Right hindlimb (tissue), 1 donor: ENCODE measurements at places on chromosomes 16 and 17.

- DNase-seq = no peak
Observed at GRCh38 chr16:87959391-87959990, 8.3 kb downstream of the BANP start.

- peak; percentile 38 for DNase-seq
Observed at GRCh38 chr16:78796221-78796866, 696.9 kb downstream of the WWOX start.

DNA sequence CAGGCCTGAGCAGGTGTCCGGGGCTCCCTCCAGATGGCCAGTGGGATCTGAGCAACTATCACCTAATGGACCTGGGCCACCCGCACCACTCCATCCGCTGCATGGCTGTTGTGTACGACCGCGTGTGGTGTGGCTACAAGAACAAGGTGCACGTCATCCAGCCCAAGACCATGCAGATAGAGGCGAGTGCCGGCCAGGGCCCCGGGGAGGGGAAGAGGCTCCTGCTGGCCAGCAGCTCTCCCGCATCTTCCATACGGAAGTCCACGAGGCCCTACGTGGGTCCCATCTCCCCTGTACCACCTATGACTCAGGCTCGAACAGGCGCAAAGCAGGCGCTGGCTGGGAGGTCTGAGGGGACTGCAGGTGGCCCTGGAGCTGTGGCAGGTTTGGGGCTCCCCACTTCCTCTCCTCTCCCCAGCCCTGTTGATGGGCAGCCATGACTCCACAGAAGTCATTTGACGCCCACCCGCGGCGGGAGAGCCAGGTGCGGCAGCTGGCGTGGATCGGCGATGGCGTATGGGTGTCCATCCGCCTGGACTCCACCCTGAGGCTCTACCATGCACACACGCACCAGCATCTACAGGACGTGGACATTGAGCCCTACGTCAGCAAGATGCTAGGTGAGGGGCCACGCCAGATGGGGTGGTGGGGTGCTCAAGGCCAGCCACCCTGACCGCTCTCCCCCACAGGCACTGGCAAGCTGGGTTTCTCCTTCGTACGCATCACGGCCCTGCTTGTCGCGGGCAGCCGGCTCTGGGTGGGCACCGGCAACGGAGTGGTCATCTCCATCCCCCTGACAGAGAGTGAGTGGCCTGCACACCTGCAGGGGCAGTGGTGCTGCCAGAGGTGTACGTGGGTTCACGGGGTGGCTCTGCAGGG is 4.0 kb downstream of the NME3 start:
- DNase-seq = no peak

DNA sequence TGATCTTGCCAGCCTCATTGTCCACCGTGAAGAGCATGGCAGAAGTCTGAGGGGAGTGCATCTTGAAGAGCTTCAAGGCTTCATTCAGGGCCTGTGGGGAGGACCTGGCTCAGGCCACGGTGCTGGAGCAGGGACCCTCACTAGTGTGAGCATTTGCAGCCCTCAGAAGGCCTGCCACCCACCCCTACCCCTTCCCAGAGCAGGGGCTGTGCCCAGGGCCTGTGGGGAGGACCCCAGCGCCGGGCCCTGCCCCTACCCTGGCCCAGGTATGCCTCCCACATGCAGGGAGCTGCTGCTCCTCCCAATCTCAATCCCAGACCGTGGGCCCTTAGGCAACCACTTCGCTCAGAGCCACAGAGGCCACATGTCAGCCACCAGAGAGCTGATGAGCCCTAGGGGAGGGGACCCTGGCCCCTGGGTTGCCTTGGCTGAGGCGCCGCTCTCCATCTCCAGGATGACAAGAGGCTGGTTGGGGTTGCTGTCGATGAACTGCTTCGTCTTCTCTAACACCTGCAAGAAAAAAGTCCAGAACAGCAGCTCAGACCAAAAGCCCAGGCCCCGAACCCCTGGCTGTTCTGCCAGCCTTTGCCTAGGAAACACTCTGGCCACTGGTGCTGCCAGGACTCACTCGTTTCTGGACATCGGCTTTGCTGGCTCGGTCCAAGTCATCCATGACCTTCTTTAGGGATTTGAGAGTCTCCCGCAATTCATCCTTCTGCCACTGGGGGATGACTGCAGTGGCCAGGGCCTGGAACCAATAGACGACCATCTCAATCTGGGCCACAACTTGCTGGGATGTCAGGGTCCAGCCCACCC is 1.8 kb upstream of the EXOSC6 start:
- no peak for DNase-seq

- peak; percentile 27 for DNase-seq
Observed at GRCh38 chr16:80570106-80570478, 29.3 kb downstream of the DYNLRB2 start.

- DNase-seq = no peak
Observed at GRCh38 chr16:78703936-78704335, 604.5 kb downstream of the WWOX start.

GRCh38 chr17:73072219-73072962 is 20.1 kb downstream of the SLC39A11 start:
- peak; percentile 43 for DNase-seq

DNA sequence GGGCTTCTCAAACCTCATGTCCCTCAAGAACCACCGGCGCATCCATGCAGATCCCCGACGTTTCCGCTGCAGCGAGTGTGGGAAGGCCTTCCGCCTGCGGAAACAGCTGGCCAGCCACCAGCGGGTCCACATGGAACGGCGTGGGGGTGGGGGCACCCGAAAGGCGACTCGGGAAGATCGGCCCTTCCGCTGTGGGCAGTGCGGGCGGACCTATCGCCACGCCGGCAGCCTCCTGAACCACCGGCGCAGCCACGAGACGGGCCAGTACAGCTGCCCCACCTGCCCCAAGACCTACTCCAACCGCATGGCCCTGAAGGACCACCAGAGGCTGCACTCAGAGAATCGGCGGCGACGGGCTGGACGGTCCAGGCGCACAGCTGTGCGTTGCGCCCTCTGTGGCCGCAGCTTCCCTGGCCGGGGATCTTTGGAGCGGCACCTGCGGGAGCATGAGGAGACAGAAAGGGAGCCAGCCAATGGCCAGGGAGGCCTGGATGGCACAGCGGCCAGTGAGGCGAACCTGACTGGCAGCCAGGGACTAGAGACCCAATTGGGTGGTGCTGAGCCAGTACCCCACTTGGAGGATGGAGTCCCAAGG is 5.9 kb downstream of the ZNF646 start:
- DNase-seq = no peak

DNA sequence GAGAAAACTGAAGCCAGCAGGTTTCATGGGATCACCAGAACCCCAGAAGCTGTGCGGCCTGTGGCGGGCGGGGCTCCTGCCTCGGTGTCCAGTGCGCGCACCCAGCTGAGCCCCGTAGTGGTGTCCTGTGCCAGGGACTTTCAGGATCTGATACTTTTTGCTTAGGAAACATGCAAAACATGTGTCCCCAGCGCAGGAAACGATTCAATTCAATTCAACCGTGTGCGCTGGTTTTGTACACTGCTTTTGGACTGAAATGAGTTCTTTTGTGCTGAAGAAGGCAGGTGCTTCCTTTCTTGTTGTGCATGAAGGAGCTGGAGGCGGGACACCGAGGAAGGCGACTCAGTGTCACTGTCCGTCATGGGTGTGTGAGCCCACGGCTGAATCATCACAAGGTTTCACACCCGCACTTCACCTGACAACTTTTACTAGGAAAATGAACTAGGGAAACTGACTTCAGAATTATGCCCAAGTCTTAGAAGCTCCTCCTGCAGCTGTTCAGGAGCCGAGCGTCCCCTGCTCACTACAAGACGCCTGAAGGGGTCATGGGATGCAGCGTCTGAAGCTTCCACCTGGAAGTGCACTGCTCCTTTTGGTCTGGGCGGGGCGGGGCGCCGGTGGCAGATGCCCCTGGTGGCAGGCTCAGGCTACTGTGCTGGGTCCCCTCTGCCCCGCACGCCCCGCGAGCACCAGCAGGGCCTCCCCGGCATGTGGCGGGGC is 31.4 kb upstream of the ZNF750 start:
- no peak for DNase-seq

GRCh38 chr17:79473111-79473875 is 137.6 kb downstream of the RBFOX3 start:
- peak; percentile 56 for DNase-seq

- DNase-seq = no peak
Observed at GRCh38 chr17:34771891-34772290, 189.4 kb downstream of the CCT6B start.

GRCh38 chr16:4315186-4316107 is at the start of gene GLIS2:
Gene GLIS2 (plus strand): TSS chr16:4316067. CDS start chr16:4332281, 16,214 bp downstream.
- DNase-seq = peak; percentile 93

DNA sequence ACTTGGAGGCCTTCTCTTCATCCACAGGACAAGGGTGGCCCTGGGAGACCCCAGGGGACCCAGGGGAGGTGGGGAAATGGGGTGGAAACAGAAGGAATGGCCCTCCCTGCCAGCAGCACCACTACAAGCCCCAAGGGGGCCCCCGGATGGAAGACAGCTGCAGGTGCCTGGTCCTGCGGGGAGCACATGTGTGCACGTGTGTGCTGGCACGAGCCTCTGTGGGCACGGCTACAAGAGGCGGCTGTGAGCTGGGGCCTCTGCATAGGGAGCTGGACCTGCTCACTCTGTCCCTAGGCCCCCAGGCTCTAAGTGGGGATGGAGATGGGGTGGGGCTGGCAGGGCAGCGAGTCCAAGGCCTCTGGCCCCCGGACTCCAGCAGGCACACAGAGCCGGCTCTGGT is 13.2 kb upstream of the AATK start:
- no peak for DNase-seq

DNA sequence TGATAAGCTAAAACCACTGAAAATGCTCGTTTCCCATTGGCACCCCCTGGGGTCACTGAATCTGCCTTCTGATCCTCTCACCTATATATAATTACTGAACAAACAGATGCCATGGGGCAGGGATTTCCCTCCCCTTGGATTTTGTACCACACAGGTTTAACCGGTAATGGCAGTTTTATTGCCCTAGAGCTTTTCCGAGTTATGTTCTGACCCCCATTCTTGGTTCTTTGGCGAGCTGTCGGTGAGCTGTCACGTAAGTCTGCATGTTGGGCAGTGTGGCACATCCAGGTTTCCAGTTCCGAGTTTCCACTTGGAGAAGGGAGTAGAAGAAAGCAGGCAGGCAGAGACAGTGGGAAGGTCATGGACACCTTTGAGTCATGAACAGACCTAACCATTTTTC is 7.1 kb downstream of the TMEM97 start:
- no peak for DNase-seq

DNA sequence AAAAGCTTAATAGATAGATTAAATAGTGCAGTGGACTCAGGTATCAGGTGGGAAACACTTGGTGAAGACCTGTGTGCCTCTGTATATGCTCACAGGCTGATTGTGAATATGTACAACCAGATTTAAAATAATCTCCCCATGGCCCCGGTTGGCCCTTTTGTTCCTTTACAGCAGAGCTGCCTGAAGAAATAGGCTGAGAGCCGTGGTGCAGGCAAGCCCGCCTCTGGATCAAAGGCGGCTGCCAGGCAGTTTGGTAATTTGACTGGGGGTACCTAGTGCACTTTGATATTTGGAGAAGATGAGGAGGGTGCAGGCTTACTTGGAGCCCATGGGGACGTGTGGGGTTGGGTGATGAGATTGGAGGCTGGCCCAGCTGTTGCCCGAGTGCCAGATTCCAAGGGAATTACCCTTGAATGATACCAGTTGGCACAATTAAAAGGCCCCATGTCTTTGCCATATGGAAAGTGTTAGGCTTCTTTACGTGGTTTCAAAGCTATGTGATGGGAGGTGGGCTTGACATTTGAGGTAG is 5.0 kb downstream of the NKD1 start:
- DNase-seq = no peak

GRCh38 chr16:46817961-46818360 is 13.0 kb downstream of the C16orf87 start:
- DNase-seq = no peak

DNA sequence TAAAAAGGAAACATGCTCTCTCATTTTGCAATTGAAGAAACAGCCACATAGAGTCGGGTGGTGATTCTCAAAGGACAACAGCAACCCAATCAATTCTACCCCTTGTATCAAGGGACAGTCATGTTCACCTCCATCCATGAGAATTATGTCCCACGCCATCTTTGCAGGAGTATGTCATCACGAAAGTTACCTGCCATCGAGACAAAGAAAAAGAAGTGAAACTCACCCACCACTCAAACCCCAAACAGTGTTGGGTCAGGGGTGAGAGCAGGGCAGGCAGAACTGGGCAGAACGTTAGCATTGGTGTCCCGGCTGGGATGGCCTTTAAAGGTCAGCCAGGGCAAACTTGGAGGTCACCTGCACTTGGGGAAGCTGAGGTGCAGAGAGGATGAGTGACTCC is 24.2 kb upstream of the HNF1B start:
- no peak for DNase-seq

- DNase-seq = no peak
Observed at GRCh38 chr16:80029761-80030481, 429.4 kb upstream of the MAF start.

DNA sequence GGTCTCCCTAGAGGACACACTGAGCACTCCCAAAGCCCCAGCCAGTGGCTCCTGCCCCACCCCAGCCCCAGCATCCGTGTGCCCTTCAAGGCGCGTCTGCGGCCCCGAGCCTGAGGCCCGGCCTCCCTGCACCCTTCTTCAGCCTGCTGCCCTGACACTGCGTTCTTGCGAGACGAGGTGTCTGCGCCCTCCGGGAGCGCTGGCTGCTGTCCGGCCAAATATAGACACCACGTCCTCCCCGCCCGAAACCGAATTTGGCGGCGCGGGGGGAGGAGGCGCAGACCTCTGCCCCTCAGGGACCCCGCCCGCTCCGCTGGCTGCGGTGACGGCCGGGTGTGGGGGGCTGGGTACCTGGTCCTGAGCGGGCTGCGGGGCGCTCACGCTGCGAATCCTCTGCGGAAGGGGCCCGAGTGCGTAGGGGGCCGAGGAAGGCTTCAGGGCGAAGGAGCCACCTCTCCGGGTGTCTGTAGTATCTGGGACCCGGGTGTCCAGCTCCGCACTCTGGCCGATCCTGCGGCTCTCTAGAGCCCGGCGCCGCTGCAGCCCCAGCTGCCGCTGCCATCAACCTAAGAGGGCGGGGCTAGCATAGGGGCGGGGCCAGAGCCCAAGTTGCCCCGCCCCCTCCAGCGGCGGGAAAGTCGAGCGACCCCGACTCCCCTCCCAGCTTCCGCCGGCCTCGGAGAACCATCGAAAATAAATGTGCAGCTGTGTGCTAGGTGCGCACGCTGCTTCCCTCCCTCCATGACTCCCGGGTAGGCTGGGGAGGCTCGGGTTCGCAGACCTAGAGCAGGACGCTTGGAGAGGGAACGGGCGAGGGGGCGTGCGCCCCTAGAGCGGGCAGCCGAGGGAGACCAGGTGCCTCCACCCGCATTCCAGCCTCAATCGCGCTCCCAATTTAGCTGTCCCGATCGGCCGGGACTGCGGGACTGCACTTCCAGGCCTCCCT is at the start of gene CORO6:
CORO6 (minus strand) TSS at position 576 of the 946 bp plus-strand sequence. CDS start 1,491 bp downstream, outside the sequence.
- DNase-seq = peak; percentile 77

DNA sequence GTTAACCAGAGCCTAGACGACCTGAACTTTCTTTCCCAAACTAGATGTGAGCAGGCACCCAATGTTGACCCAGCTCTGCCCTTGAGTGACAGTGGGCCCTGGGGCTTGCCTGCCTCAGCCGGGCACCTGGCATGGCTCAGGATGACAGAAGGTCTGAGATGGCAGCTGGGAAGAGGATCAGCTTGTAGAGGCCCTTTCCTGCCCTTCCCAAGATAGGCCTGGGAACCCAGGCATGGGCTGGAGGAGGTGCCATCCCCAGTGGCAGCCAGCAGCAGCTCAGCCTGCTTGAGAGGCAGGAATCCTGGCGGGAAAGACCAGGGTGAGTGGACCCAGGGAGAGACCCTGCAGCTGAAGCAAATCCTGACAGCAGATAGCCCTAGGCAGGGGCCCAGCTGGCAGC is 59.1 kb downstream of the PIPOX start:
- DNase-seq = no peak
